ENCODE measurements at places on chromosomes 3 and 15. TPM values are rescaled to one million over a fixed set of nuclear protein-coding genes. Genes with fewer than 3 reads are reported as not detected.

ARHGAP31 gene
- 24.2 TPM for total RNA-seq

DNA sequence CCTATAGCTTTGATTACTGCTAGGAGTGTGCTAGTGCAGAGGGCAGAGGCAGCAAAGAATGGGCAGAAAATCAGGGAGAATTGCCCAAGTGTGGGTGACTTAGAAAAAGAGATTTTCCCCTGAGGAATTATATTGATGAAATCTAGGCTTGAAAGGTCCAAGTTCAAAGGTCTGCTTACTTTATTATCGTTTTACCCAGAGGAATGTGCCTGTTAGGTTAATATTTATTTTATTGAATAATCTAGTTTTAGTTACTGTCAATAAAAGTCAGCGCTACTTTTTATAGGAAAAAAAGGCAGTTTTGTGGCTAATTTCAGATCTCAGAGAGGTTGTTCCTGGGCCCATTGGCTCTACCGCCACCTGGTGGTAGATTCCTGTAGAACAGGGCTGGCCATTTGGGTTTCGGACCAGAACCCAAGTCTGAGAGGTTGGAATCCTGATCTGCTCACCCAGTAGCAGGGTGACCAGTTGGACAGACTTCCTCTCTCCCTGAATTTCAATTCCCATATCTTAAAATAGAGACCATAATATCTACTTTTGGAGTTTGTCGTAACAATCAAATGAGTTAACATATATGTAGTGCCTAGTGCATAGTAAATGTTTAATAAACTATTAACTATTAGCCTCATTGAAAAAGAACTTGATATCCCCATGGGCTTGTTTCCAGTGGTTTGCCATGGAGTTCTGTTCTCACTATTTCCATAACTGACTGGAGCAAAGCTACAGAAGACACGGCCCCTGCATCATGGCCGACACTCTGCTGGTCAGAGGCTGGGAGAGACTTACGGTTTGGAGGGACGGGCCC is 62.7 kb upstream of the ZNF148 start:
- peak; percentile 35 for DNase-seq

RHCG gene
- not detected for total RNA-seq

ATXN7 gene
- total RNA-seq: 33.9 TPM

GRCh38 chr15:47412802-47413201 is 304.5 kb upstream of the SEMA6D start:
- no peak for DNase-seq

BCL2A1 gene
- total RNA-seq: 55.8 TPM

CFAP100 gene
- not detected for total RNA-seq

- no peak for DNase-seq
Measured at GRCh38 chr3:39443530-39443929, 23.9 kb upstream of the MOBP start.

GRCh38 chr15:93180128-93180527 is 91.1 kb upstream of the RGMA start:
- no peak for DNase-seq

GRCh38 chr3:71127052-71127831 is 456.3 kb downstream of the FOXP1 start:
- no peak for DNase-seq

DNA sequence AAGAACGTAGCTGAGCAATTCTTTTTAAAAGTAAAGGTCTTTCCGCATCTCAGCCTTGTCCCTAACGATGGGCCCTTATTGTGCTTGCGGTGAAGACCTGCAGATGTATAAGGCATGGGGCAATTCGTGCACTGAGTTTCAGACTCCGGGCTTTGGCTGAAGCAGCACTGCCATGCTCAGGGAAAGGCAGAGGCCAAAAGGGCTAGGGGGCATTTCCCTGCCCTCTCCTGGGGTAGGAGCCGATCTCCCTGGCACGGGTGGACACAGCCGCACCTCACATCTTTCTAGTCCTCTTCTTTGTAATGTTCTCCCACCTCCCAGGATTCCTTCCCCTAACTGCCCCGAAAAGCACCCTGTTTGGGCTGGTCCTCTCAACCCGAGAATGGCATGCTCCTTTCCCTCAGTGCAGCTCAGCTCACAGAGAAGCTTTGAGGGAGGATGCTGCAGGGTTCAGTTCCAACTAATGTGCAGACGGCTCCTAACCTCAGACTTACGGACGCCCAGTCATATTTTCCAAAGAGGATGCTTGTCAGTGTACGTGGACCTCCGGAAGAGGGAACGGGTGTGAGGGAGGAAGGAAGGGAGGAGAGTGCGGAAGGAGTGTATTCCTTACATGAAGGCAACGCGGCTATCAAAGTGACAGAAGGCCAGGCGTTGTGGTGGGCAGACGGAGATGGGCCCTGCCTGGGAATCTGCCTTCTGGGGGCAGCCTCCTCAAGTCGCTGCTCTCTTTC is 61.2 kb downstream of the SYNM start:
- no peak for DNase-seq

CCDC80 gene
- total RNA-seq: not detected

HESX1 gene
- not detected for total RNA-seq

KLHL24 gene
- 13.4 TPM for total RNA-seq

- DNase-seq: no peak
Measured at GRCh38 chr3:110625201-110625747, 446.3 kb upstream of the NECTIN3 start.

- DNase-seq: no peak
Measured at GRCh38 chr3:196159952-196160804, 51.0 kb downstream of the ZDHHC19 start.

ADIPOQ gene
- total RNA-seq: not detected

ACTRT3 gene
- total RNA-seq: 2.6 TPM

GRCh38 chr15:97761110-97761509 is 199.4 kb upstream of the ARRDC4 start:
- DNase-seq: no peak

ANKRD34C gene
- total RNA-seq: not detected

- DNase-seq: no peak
Measured at GRCh38 chr3:1019157-1019556, 73.7 kb upstream of the CNTN6 start.

DPPA2 gene
- total RNA-seq: not detected

DNA sequence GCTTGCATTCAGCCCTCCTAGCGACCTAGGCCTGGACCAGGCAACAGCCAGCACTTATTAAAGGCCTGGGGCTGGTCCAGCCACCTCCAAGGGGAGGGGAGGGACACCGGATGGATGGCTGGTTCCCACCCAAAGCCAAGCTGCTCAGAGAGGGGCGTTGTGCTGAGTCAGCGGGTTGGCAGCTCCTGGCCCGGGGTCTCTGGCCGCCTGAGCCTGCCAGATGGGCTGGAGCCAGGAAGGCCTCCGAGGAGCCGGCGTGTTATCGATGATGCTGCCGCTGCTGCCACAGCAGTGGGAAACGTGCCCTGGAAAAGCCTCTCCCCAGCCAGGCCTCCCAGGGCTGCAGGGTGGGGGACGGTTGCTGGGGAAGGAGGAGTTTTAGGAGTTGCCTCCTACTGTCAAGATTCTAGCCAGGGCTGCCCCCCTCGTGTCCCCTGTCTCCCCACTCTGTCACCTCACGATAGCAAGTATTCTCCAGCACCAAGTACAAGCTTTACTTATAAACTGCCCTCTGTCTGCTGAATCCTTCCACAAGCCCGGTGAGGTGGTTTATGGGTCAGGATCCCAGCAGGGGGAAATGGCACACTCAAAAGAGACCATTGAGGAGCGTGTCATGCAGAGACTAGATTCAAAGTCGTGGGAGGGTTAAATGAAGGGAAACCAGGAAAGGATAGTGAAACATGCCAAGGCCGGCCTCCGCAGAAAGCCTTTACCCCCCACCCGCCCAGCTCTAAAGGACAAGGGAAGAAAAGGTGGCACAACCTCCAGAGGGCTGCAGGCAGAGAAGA is 43.2 kb upstream of the TSEN2 start:
- no peak for DNase-seq

DNA sequence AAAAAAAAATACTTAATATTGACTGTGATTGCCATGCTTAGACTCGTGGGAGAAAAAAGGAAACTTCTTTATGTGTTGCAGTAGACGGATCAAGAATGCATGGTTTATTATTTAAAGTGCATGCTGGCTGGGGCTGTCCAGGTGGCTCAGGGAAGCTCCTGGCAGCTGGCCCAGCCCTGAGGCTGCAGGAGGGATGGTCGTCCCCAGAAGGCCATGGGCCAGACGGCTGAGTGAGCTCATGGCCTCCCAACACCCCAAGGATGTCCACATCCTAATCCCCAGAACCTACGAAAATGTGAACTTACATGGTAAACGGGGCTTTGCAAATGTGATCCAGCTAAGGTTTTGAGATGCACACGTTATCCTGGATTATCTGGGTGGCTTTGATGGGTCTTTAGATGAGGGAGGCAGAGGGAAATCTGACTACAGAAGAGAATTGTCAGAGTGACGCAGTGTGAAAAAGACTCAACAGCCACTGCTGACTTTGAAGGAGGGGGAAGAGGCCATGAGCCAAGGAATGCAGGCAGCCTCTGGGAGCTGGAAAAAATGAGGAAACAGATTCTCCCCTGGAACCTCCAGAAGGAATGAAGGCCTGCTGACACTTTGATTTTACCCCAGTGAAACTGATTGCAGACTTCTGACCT is 29.8 kb downstream of the ADAMTS17 start:
- DNase-seq: no peak

DNA sequence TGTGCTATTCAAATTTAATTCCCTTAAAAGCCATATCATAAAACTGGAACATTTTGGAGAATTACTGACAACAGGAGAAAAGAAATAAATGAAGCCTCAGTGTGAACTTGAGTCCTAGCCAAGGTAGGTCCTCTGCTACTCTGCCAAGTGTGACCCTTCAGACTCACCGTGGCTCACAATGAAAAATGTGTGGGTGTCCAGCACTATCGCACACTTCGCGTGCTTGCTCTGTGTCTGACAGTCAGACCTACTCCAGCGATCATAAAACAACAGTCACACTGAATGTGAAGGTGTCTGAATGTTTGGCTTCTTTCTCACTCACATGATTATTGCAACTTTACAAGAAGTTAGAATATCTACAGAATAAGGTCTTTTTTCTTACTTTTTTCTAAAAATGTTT is 65.8 kb upstream of the TRA2B start:
- DNase-seq: no peak

METTL6 gene
- total RNA-seq: 24.4 TPM

GRCh38 chr3:136353461-136353860 is 103.3 kb downstream of the PCCB start:
- no peak for DNase-seq

DNA sequence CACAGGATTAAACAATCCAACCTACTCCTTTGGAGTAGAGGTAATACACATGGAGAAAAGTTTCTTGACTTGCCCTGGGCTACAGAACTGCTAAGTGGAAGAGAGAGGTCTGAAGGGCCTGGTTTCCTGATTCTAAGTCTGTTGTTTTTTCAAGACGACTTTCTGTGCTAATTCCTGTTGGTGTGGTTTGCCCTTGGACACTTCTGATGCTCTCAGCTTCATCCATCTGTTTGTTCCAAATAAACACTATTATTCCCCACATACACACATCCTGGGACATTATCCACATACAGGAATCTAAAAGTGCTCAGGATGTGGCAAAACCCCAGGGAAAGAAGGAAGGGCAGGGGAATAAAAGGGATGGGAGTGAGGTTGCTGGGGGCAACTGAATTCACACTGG is 393.5 kb upstream of the TBL1XR1 start:
- no peak for DNase-seq

Measured in CD8-positive, alpha-beta memory T cell (primary cell).